Aorta (tissue), 5 donors: ENCODE measurements at places on chromosomes 5 and 9. TPM values are rescaled to one million over a fixed set of nuclear protein-coding genes. Genes with fewer than 3 reads are reported as not detected.

The CDKN2AIPNL gene
- 21.8 TPM for polyA plus RNA-seq

The KIF12 gene
- polyA plus RNA-seq = 8.4 TPM

The ASB6 gene
- 6.0 TPM for polyA plus RNA-seq

The ASPN gene
- 227 TPM for polyA plus RNA-seq

The AGXT2 gene
- not detected for polyA plus RNA-seq
